ENCODE measurements at places on chromosomes 4 and X.

DNA sequence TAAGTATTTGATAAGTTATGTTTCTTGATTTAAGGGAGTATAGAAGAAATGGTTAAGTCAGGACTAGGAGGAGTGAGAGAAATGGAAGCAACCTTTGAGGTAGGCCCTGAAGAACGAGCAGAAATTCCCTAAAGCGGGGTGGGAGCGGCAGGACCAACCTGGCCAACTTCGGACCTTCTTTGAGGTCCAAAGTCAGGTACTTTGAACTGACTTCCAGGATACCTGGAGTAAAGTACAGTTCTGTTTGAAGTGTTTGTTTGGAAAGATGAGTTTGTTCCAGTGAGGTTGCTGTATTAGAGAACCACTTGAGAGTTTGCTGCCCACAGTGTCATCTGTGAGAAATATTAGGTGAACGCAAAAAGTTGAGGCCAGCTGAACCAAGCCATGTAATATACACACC lies 11.7 kb downstream of the RNF4 start:
- no peak for DNase-seq

DNA sequence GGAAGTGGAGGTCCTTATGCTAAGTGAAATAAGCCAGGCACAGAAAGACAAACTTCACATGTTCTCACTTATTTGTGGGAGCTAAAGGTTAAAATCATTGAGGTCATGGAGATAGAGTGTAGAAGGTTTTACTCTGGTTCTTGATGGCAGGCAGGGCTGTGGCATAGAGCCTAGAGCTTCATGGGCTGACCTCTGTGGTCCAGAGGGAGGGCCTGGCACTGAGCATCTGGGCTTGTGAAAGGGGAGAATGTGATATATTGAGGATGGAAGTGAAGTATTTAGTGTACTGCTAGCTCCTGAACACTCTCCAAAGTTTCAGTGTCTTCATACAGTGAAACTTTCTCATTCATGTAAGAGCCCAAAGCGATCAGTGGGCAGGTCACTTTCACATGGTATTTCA lies 71.3 kb upstream of the ANXA3 start:
- DNase-seq: no peak

DNA sequence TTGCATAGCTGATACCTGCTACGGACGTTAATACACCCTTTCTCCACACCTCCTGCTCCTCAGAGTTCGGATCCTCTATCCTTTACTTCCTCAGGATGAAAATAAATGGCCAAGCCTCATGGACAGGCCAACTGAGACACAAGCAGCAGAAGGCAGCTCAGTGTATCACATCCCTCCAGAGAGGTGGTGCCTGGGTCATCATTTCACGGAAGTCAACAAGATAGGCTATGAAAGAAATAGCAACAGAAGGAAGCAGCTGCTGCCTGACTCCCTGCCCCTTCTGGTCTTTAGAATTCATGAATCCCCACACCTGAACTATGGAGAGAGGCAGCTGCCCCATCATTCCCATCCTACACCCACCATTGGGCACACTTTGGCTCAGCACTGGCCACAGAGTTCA lies 267.1 kb upstream of the ETNPPL start:
- no peak for DNase-seq

GRCh38 chr4:38069271-38069760 lies 109.1 kb downstream of the PTTG2 start:
- DNase-seq: no peak

- DNase-seq: no peak
These were observed 94.2 kb downstream of the AASDH start for GRCh38 chr4:56293121-56293520.

GRCh38 chr4:82578935-82579334 lies 17.1 kb upstream of the TMEM150C start:
- DNase-seq: no peak

DNA sequence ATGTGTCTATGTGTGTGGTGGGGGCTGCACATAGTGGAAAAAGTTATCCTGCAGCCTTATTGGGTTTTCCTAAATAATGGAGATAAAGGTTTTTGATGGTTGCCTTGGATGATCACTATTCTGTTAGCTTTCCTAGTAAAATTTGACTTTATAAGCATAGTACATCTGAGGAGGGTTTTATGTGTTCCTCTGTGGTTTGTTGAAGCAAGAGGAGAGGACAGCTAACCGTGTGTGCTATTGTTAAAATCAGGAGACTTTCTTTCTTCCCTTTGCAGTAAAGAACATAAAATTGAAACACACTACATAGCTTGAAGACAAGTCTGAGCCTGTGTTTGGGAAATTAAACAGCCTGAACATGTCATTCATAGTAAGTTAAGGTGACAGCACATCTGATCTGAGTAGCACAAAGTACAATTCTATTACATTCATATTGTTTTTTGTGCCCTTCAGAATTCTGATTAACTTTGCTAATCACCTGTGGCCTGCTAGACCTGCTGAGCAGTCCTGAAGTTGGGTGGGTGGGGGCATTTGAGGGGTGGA lies 36.8 kb downstream of the C4orf51 start:
- DNase-seq: no peak

DNA sequence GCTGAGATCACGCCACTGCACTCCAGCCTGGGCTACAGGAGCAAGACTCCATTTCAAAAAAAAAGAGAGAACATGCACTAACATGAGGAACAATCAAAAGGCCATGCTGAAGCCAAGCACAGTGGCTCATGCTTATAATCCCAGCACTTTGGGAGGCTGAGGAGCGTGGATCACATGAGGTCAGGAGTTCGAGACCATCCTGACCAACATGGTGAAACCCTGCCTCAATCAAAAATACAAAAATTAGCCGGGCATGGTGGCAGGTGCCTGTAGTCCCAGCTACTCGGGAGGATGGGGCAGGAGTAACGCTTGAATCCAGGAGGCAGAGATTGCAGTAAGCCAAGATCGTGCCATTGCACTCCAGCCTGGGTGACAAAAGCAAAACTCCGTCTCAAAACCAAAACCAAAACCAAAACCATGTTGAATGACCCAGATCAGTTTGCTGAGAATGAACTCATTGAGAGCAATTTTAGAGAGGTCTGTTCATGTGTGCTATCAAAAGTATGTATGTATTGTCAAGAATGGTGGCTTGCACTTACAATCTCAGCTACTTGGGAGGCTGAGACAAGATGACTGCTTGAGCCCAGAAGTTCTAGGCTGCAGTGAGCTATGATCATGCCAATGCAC lies 44.8 kb downstream of the PDS5A start:
- DNase-seq: no peak

DNA sequence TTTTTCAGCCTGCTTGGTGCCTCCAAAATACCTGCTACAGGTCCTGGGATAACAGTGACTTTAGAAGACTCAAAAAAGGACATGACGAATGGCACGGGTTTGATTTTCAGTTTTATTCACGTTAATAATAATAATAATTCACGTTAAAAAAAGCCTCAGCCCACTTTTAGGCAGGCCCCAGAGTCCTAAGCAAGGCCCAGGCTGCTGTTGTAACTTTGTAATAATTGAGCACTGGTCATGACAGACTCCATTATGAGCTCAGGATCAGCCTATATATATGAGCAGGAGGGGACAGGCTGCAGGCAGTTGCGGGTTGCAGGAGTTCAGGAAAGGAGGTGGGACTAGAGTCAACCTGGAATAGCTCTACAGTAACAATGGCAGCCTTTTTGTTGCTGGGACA lies at the start of gene TMEM31:
TMEM31 (plus strand) TSS at position 301 of the 400 bp plus-strand sequence. CDS start 1,350 bp downstream, outside the sequence.
- DNase-seq: no peak

- DNase-seq: no peak
These were observed 8.7 kb downstream of the TBC1D14 start for GRCh38 chr4:6918338-6918737.

GRCh38 chrX:24890677-24891076 lies 125.1 kb downstream of the ARX start:
- no peak for DNase-seq

DNA sequence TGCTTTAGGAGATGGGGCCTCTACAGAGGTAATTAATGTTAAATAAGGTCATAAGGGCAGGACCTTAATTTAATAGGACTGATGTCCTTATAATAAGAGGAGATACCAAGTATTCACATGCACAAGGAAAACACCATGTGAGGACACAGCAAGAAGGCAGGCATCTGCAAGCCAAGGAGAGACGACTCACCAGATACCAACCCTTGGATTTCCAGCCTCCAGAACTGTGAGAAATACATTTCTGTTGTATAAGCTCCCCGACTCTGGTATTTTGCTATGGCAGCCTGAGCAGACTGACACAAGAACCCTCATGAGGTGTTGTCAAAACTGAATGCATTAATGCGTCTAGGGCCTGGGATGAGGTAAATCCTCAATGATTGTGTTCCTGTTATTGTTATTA lies 56.2 kb upstream of the MAPK10 start:
- DNase-seq: no peak

GRCh38 chrX:14819769-14820168 lies 53.1 kb downstream of the FANCB start:
- DNase-seq: no peak
